Fibroblast of the aortic adventitia (primary cell): ENCODE measurements at places on chromosomes 12 and 14. TPM values are rescaled to one million over a fixed set of nuclear protein-coding genes. Genes with fewer than 3 reads are reported as not detected.

GRCh38 chr12:659090-659683, 4.1 kb downstream of the NINJ2 start:
- no peak for DNase-seq

DNA sequence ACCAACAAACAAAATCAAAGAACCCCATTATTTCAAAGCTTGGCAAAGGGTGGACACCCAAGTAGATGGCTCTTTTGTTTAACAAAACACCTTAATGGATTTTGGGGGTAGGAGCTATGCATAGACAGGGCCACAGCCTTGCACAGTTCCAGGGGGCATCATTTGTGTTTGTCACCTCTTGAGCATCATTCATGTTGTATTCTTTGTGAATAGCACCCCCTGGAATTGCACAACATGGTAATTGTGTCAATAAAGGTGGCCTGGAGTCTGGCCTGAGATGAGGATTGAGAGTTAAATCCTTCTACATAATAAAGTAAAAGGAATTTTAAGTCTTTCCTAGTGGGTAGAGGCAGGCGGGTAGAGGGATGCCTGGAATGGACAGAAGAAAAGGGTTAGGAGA, 3.3 kb upstream of the FRS2 start:
- DNase-seq = no peak

GRCh38 chr14:19947413-19948090, 16.8 kb downstream of the OR4K1 start:
- DNase-seq = no peak

GRCh38 chr14:51573607-51574006, 78.1 kb upstream of the FRMD6 start:
- no peak for DNase-seq

- no peak for DNase-seq
These were observed 98.0 kb downstream of the SAMD4A start for GRCh38 chr14:54664961-54665360.

DNA sequence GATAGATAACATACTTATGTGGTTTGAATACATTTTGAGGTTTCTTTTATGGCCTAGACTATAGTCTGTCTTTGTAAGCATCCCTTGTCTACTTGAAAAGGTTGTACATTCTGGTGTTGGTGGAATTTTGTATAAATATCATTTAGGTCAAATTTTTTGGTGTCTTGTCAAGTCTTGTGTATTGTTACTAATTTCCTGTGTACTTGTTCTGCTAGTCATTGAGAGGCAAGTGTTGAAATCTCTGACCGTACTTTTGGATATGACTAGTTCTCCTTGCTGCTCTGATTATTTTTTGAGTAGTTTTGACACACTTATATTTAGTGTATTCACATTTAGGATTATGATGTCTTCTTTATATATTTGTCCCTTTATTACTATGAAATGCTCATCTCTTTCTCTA, 219.6 kb downstream of the CCDC91 start:
- peak; percentile 13 for DNase-seq

DNA sequence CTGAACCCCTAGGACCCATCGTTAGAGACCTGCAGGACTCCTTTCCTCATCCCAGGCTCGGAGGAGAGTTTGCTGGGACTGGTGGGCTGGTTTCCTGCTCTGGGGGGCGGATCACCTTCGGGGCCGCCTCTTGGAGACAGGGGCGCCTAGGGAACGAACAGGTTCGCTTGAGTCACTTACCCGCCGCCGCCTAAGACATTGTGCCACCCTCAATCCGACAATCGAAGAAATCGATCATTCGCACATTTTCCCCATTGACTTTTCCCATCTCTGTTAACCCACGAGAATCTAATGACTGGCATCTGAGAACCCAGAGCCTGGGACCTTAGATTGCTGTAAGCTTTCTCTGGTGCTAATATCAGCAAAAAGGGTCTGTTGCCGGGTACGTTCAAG, 322 bp downstream of the SLC39A9 start:
- DNase-seq = no peak

CCND2 gene
- 22.5 and 57.6 TPM in 2 replicates for total RNA-seq

C12orf50 gene
- not detected in 2 replicates for total RNA-seq
